Panc1 (cell line): ENCODE measurements at places on chromosomes 1 and 21.

- no peak for DNase-seq
Observed at GRCh38 chr1:81484284-81484683, 316.4 kb upstream of the ADGRL2 start.

GRCh38 chr1:230971771-230972170 is 6.9 kb downstream of the TTC13 start:
- DNase-seq: no peak

GRCh38 chr1:16167331-16168143 is 11.7 kb upstream of the EPHA2 start:
- no peak for DNase-seq

GRCh38 chr1:8524627-8525157 is 206.8 kb downstream of the SLC45A1 start:
- DNase-seq: no peak

DNA sequence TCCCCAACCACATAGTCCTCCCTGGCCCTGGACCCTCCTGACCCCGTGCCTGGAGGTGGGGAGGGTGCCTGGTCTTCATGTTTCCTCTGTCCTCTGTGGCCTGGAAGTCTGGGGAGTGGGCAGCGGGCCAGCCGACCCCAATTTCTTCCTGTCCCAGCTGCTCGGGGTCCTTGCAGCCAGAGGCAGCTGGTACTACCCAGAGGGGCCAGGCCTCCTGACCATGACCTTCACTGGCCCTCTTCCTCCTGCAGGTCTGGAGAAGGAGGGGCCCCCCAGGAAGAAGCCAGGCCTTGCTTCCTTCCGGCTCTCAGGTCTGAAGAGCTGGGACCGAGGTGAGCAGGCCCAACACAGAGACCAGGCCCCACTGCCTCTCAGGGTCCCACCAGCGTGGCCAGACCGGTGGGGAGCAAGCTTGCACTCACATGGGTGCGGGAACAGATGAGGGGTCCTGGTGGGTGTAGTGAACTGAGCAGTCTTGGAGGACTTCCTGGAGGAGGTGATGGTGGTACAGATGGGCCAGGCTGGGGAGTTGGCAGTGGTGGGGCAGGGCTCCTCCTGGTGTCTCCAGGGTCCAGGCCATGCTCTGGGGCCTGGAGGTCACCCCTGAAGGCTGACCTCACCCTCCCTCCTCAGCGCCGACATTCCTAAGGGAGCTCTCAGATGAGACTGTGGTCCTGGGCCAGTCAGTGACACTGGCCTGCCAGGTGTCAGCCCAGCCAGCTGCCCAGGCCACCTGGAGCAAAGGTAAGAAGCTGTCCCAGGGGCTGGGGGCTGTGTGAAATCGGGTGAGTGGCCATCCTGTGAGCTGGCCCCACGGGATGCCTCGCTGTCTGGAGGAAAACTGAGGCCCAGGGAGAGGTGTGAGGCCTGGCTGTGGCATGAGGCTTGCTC is 32.7 kb downstream of the TRIM11 start:
- DNase-seq: no peak

GRCh38 chr1:22171951-22172715 is 29.2 kb upstream of the WNT4 start:
- DNase-seq: no peak

- no peak for DNase-seq
Observed at GRCh38 chr1:35726450-35727433, 8.1 kb upstream of the C1orf216 start.

GRCh38 chr1:89681045-89681729 is 48.3 kb downstream of the LRRC8C start:
- no peak for DNase-seq

GRCh38 chr1:234107416-234108021 is 203.0 kb downstream of the SLC35F3 start:
- DNase-seq: no peak

DNA sequence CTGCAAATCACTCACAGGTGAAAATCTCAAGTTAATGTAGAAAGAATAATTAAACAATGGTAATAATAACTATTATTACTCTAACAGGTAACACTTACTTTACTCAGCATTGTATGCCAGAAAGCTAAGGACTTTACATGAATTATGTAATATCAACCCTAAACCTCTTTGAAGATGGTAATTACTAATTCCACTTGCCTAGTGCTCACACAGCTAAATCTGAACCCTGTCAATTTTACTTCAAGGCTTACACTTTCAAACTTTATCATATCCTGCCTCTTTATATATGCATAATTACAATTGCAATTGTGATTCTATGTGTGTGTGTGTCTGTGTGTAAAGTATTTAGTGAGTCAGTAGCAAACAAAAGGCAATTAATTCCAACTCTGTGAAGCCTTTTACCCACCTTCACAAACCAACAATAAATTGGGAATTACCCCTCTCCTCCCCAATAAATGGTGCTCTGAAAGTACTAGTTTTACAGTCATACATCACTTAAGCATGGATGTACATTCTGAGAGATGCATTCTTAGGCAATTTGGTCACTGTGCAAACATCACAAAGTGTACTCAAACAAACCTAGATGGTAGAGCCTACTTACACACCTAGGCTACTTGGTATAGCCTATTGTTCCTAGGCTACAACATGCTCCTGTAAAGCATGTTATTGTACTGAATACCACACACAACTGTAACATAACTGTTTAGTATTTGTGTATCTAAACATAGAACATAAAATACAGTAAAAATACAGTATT is 5.9 kb downstream of the ZNF644 start:
- DNase-seq: peak; percentile 81

DNA sequence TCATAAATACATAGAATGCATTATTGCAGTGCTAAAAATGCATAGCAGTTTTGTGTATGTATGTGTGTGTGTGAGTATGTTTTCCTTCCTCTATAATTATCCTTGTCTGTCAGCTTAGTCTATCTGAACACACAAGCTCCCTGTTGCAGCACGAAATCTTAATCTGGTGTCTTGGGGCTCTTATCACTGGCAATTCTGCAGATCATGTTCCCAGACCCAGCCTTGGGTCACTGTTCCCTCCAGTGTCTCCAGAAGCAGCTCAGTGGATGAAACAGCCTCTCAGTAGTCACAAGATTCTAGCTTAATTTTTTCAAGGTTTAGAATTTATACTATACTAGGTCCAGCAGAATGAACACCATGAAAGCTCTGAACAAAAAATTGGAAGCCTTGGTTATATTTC is 777.9 kb downstream of the MRPL39 start:
- no peak for DNase-seq

DNA sequence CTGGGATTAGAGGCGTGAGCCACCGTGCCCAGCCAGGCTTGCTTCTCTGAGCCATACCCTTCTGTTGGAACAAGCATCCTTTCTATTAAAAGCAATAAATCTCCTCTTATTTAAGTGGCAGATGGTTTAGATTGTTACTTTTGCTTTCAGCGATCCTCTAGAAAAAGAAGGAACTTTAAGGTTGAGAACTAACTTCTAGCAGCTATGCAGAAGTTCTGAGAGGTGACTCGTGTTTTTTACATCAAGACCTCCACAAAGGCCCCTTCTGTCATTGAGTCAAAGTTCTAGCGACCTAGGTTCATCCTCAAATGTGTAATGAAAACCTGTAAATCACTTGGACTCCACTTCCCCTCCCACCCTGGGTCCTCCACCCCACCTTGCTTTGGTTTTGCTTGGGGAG is 30.8 kb downstream of the PLEKHO1 start:
- no peak for DNase-seq

GRCh38 chr1:53220171-53220961 is at the start of gene CZIB:
TSS of gene CZIB (minus strand) at chr1:53220634. CDS start at chr1:53220575, 59 bp downstream.
- peak; percentile 68 for DNase-seq

DNA sequence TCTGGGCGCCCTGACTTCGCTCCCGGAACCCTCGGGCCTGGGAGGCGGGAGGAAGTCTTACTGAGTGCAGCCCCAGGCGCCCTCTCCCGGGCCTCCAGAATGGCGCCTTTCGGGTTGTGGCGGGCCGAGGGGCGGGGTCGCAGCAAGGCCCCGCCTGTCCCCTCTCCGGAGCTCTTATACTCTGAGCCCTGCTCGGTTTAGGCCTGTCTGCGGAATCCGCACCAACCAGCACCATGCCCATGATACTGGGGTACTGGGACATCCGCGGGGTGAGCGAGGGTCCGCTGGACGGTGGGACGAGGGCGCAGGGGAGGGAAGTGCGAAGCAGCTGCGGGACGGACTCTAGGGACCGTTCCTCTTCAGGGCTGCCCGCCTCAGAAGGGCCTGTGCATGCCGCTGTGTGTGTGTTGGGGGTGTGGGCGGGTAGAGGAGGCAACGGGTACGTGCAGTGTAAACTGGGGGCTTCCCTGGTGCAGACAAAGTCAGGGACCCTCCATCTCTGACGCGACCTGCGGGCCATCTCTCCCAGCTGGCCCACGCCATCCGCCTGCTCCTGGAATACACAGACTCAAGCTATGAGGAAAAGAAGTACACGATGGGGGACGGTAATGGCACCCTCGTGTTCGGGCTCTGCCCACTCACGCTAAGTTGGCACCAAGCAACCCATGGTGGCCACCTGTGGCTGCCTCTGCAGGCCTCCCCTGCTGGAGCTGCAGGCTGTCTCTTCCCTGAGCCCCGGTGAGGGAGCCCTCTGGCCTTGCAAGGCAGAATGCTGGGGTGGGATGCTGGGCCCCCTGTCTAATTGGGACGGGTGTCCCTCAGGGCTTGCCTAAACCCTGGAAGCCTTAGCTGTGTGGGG is at the start of gene GSTM1:
GSTM1 (plus strand) TSS at position 177 of the 859 bp plus-strand sequence; CDS start at position 234, 57 bp downstream.
- DNase-seq: no peak

- DNase-seq: no peak
Observed at GRCh38 chr1:160858507-160858906, 4.2 kb downstream of the CD244 start.

- peak; percentile 5 for DNase-seq
Observed at GRCh38 chr1:68268896-68269483, 36.7 kb upstream of the WLS start.

- DNase-seq: no peak
Observed at GRCh38 chr1:168842916-168843315, 113.9 kb upstream of the DPT start.

GRCh38 chr1:196723325-196724185 is 51.1 kb upstream of the CFHR3 start:
- peak; percentile 36 for DNase-seq

DNA sequence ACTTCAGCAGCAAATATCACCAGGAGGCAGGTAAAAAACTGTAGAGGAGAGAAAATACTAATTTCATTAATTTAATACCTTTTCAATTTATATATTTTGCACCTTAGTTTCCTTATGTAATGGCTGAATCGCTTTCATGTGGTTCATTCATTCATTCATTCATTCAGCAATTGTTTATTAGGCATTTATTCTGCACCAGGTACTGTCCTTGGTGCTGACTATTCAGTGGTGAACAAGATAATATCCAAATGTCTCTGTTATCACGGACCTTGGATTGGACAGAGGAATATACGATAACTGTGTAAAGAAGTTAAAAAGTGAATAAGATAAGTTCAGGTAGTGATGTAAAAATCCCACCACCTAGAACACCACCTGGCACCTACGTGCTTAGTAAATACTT is 28.8 kb downstream of the TSPAN2 start:
- DNase-seq: no peak

GRCh38 chr21:38134084-38134873 is 122.5 kb upstream of the KCNJ15 start:
- DNase-seq: no peak

DNA sequence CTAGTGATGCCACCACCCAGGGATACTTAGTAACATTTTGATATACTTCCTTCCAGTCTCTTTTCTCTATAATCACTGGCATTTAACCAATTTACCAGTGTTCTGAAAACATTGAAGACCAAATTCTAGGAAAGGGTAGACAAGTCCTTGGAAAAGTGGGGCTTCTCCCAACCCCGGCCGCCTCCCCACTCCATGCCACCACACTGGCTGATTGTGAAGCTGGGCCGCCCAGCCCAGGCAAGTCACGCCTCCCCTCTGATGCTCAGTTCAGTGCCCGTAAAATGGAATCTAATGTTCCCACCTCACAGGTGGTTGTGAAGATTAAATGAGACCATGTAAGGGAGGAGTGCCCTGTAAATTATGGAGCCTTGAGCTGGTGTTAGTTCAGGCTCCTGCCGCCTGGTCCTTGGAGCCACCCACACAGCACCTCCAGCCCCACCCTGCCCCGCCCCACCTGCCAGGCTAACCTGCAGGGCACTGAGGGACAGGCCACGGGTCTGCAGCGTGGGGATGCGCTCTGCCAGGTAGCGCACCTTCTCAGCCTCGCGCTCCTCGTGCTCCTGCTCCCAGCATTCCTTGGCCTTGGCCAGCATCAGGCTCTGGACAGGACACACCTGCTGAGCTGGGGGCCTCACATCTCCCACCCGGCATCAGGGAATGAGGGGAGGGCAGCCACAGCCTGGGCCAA is 7.3 kb downstream of the TNNI1 start:
- DNase-seq: no peak

DNA sequence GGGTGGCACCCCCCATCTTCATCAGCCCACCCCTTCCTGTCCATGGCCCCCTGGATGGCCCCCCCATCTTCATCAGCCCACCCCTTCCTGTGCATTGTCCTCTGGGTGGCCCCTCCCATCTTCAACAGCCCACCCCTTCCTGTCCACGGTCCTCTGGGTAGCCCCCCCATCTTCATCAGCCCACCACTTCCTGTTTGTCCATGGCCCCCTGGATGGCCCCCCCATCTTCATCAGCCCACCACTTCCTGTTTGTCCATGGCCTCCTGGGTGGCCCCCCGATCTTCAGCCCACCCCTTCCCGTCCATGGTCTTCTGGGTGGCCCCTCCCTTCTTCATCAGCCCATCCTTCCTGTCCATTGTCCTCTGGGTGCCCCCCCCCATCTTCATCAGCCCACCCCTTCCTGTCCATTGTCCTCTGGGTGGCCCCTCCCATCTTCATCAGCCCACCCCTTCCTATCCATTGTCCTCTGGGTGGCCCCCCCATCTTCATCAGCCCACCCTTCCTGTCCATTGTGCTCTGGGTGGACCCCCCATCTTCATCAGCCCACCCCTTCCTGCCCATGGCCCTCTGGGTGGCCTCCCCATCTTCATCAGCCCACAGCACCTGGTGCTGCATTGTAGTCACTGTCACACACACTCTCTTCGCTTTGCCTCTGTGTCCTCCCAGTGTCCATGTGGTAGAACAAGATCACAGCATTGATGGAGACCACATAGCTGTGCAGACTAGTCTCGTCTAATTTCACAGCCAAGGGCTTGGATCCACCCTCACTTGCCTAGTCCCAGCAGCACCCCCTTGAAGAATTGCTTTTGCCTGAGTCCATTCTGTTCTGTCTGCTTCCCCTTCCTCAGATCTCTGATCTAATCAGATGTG is 95.9 kb downstream of the PCBP3 start:
- no peak for DNase-seq

DNA sequence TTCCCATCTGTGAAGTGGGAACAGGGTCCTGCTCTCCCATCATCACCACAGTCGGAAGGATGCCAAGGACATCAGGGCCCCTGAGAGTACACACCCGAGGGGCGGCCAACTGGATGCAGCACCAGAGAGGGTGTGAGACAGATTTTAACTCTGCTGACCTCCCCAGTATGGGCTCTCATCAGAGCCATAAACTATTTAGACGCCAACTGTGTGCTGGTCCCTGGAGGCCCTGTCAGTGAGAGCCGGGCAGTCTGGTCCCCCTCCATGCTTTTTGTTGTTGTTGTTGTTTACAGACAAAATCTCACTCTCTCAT is 1.7 kb downstream of the FGR start:
- DNase-seq: no peak
